Sigmoid colon (tissue), 7 donors: ENCODE measurements at places on chromosomes 5 and 9. TPM values are rescaled to one million over a fixed set of nuclear protein-coding genes. Genes with fewer than 3 reads are reported as not detected.

DNA sequence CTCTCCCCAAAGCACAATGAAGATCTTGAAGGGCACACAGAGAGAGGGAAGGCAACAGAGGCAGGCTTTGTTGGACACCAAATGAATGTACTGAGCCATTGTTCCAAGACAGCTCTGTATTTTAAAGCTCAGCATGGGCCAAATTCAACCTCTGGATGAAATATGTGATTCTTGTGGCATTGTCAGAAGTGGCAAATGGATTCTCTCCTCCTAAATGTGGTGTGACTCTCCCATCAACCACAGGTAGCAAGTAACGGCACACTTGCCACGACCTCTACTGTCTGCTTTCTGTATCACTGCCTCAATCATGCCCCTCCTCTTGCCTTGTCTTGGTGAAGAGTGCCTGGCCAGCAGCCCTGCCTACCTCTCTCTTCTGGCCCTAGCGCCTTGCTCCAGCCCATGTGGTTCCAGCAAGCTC is 6.1 kb upstream of the MOB3B start:
- no peaks in the 10 kb centered on the region for H3K27me3 ChIP-seq
- H3K27ac ChIP-seq, result no peak overlapping the region
- DNase-seq, result no peak
- H3K4me1 ChIP-seq, result peaks cover 65% of the 10 kb centered on the region
- H3K36me3 ChIP-seq, result no peaks in the 10 kb centered on the region
- no peak overlapping the region for H3K4me3 ChIP-seq

- H3K4me1 ChIP-seq, result no peaks in the 10 kb centered on the region
- H3K36me3 ChIP-seq, result no peaks in the 10 kb centered on the region
- no peak for DNase-seq
These were observed 47.9 kb downstream of the MAMDC2 start for GRCh38 chr9:70091572-70091971.

GRCh38 chr9:89781838-89782540 is 177.2 kb downstream of the GADD45G start:
- no peak overlapping the region for H3K27ac ChIP-seq
- no peaks in the 10 kb centered on the region for H3K36me3 ChIP-seq
- no peak for DNase-seq
- H3K27me3 ChIP-seq, result no peaks in the 10 kb centered on the region
- no peak overlapping the region for H3K4me3 ChIP-seq
- H3K4me1 ChIP-seq, result peaks cover 16% of the 10 kb centered on the region

GRCh38 chr5:55320571-55320970 is 12.8 kb downstream of the MTREX start:
- H3K4me1 ChIP-seq, result peaks cover 26% of the 10 kb centered on the region
- no peaks in the 10 kb centered on the region for H3K27me3 ChIP-seq
- no peaks in the 10 kb centered on the region for H3K36me3 ChIP-seq
- no peak overlapping the region for H3K27ac ChIP-seq
- no peak overlapping the region for H3K4me3 ChIP-seq
- no peak for DNase-seq

DNA sequence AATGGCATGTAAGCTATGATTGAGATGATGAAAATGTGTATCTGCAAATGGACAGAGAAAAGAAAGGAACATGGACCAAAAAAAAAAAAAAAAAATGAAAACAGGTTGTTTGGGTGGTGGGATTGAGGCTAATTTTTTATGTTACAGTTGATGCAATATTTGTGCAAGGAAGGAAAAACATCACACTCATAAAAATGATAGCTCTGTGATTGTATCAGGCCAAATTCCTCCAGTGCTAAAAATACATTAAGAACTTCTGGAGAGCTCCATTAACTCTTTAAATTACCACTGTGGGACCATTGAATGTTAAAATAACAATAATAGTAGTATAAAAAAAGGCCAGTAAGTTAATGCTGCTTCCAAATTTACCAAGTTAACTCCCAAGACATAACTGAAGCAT is 79.5 kb upstream of the MSX2 start:
- no peaks in the 10 kb centered on the region for H3K27me3 ChIP-seq
- no peak overlapping the region for H3K4me3 ChIP-seq
- H3K36me3 ChIP-seq, result no peaks in the 10 kb centered on the region
- DNase-seq, result no peak
- no peaks in the 10 kb centered on the region for H3K4me1 ChIP-seq

DNA sequence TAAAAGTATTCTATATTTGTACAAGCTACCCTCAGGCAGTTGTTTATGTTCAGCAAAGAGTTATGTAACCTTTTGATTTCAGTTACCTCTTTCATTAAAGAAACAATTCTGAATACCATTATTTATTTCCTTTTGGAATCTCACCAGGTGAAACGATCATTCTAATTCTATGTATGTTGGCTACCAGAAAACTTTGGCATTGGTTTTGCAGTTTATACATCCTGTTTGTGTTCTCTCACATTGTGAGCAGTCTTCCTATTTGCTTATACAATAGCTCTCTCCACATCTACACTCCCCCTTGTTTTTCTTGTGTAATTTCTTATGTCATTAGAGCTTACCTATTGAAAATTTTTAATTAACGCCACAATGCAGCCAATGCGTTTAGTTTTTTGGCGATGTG is 276.0 kb upstream of the MPDZ start:
- peaks cover 3% of the 10 kb centered on the region for H3K4me1 ChIP-seq
- H3K4me3 ChIP-seq, result no peak overlapping the region
- no peaks in the 10 kb centered on the region for H3K36me3 ChIP-seq

GRCh38 chr5:92017776-92018175 is 634.7 kb upstream of the ARRDC3 start:
- no peak overlapping the region for H3K4me3 ChIP-seq
- DNase-seq, result no peak
- no peaks in the 10 kb centered on the region for H3K27me3 ChIP-seq

DNA sequence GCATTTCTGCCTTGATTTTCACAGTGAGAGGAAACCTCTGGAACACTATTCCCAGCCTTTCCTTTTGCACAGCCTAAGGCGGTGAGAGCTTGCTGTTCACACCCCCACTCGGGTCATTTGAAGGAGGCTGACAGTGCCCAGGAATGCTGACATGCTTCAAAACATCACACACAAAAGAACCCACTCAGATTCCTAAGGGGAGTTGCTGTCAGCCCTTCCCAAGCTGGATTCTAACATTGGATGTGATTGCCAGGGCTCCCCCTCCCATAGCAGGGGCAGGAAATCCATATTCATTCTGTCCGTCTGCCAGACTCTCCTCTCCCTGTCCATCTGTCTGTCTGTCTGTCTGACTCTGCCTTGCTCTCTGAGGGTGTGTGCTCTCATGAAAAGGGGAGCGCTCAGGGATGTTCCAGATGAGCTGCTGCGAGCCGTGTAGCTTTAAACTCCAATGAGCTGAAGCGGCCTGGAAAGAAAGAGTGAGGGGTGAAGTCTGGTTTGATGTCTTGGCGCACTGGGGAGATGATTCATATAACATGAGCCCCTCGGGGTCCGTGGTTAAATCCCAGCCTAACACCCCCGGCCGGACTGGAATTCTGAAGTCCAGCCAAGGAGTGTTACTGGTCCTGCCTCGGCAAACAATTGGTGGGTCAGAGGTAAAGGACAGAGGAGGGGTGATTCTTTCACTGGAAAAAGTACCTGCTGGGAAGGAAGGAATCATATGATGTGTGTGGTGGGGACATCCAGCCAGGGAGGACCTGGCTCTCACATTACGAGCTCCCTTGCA is 517.0 kb downstream of the CCDC171 start:
- H3K4me3 ChIP-seq, result no peak overlapping the region
- no peaks in the 10 kb centered on the region for H3K36me3 ChIP-seq
- no peak for DNase-seq
- no peaks in the 10 kb centered on the region for H3K27me3 ChIP-seq
- H3K27ac ChIP-seq, result no peak overlapping the region

DNA sequence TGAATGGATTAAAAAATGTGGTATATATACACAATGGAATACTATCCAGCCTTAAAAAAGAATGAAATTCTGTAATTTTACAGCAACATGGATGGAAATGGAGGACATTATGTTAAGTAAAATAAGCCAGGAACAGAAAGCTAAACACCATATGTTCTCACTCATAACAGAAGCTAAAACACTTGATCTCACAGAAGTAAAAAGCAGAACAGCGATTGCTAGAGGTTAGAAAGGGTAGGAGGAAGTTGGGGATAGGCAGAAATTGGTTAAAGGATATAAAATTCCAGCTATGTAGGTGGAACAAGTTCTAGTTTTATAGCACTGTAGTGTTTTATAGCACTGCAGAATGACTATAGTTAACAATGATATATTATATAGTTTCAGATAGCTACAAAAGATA is 15.8 kb downstream of the MARCHF3 start:
- H3K36me3 ChIP-seq, result no peaks in the 10 kb centered on the region
- no peaks in the 10 kb centered on the region for H3K27me3 ChIP-seq
- DNase-seq, result no peak
- H3K27ac ChIP-seq, result no peak overlapping the region
- H3K4me1 ChIP-seq, result peaks cover 8% of the 10 kb centered on the region

The SMIM23 gene
- not detected for total RNA-seq

The RICTOR gene
- 32.8 TPM for total RNA-seq

The IGIP gene
- total RNA-seq, result 24.7 TPM

The NINJ1 gene
- total RNA-seq, result 56.5 TPM
